Placental pericyte (primary cell): ENCODE measurements at places on chromosomes 12 and 14. TPM values are rescaled to one million over a fixed set of nuclear protein-coding genes. Genes with fewer than 3 reads are reported as not detected.

The SPIC gene
- total RNA-seq: not detected in 2 replicates

The ACSM4 gene
- total RNA-seq: not detected in 2 replicates

The CIT gene
- 2.0 and 42.4 TPM in 2 replicates for total RNA-seq

The KRT3 gene
- not detected in 2 replicates for total RNA-seq

The STAB2 gene
- total RNA-seq: not detected in 2 replicates

The CREBL2 gene
- total RNA-seq: 19.3 and 26.5 TPM in 2 replicates

The ART4 gene
- total RNA-seq: under 0.01 and 0.14 TPM in 2 replicates
